ENCODE measurements at places on chromosomes 12 and 14.

- no peak for DNase-seq
- peaks cover 12% of the 10 kb centered on the region for H3K36me3 ChIP-seq
- H3K4me1 ChIP-seq, result peaks cover 5% of the 10 kb centered on the region
- no peak overlapping the region for H3K4me3 ChIP-seq
- peaks cover 5% of the 10 kb centered on the region for H3K27me3 ChIP-seq
- H3K27ac ChIP-seq, result no peak overlapping the region
These were observed 5.5 kb downstream of the IFI27L2 start for GRCh38 chr14:94123868-94124267.

DNA sequence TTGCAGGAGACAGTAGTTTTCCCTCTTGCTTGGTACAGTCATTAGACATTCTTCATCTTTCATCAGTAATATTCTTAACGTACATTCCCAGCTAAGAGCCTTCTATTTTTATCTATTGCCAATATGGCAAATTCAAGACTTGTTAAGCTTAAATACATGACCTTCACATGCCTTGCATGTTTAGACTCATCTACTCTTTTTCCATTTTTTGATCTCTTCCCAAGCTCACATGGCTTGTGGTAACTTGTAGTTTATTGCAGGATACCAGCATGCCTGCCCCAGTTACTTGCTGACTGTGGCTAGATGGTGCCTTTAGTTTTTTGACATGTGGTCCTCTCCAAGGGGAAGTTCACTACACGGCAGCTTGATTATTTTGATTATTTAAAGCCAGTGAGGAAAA lies 729.0 kb downstream of the SLC6A15 start:
- no peaks in the 10 kb centered on the region for H3K4me1 ChIP-seq
- DNase-seq, result no peak
- H3K27me3 ChIP-seq, result no peaks in the 10 kb centered on the region
- H3K36me3 ChIP-seq, result no peaks in the 10 kb centered on the region
- no peak overlapping the region for H3K27ac ChIP-seq
- no peak overlapping the region for H3K4me3 ChIP-seq

- peaks cover 3% of the 10 kb centered on the region for H3K36me3 ChIP-seq
- peaks cover 13% of the 10 kb centered on the region for H3K27me3 ChIP-seq
- H3K27ac ChIP-seq, result no peak overlapping the region
- no peaks in the 10 kb centered on the region for H3K4me1 ChIP-seq
- no peak for DNase-seq
- no peak overlapping the region for H3K4me3 ChIP-seq
These were observed 15.9 kb upstream of the DHRS2 start for GRCh38 chr14:23620177-23620702.

DNA sequence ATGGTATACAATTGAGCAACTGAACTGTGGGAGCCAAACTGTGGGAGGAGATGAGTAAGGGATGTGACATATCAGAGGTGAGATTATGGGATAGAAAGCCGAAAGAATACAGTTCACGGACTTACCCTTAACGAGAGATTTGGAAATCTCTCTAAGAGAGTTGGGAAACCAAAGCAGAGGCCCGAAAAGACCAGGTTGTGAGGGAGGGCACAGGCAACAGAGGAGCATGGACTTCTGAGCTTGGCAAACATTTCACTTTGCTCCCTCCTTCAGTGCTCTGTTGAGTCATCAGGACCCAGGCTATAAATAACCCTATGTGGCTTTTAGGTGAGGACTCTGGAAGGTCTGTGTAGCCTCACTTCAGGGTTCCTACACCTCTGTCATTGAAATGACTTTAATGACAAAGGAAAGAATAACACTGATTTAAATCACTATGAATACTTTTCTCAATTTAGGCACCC lies 120.6 kb downstream of the TGFB3 start:
- no peak for DNase-seq
- H3K4me3 ChIP-seq, result no peak overlapping the region
- peaks cover 4% of the 10 kb centered on the region for H3K36me3 ChIP-seq
- H3K27me3 ChIP-seq, result no peaks in the 10 kb centered on the region
- no peaks in the 10 kb centered on the region for H3K4me1 ChIP-seq

DNA sequence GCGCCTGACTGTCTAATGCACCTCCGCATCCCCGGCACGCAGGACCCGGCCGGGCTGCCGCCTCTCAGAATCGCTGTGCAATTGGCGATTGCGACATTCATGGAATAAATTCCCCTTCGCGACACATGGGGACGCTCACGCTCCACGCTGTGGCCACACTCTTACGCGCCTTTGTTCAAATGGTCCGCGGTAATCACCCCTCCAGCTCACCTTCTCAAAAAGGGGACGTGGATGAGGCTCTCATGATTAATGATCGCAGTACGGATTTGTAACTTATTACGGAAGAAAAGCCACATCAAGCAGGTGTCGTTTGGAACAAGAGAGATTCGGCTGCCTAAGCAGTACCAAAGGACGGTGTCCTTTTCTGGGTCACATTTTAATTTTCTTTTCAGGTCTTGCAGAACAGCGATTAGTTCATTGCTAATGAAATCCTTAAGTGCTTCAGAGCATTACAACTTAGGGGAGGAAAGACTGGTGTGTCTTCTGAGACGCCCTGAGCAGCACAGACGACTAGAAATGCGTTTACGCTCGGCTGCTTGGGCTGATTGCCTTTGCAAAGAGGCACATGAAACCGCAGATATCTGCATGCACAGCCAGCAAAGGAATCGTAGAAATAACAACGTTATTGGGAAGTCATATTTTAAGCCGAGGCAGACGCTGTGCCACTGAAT lies 37.3 kb upstream of the ADGRD1 start:
- no peaks in the 10 kb centered on the region for H3K36me3 ChIP-seq
- no peaks in the 10 kb centered on the region for H3K4me1 ChIP-seq
- no peak overlapping the region for H3K27ac ChIP-seq
- peaks cover 19% of the 10 kb centered on the region for H3K27me3 ChIP-seq
- H3K4me3 ChIP-seq, result no peak overlapping the region

Measured in memory B cell (primary cell).